ENCODE measurements at places on chromosomes 6 and 20.

- no peak for DNase-seq
Observed at GRCh38 chr6:130306377-130306776, 59.4 kb upstream of the TMEM200A start.

DNA sequence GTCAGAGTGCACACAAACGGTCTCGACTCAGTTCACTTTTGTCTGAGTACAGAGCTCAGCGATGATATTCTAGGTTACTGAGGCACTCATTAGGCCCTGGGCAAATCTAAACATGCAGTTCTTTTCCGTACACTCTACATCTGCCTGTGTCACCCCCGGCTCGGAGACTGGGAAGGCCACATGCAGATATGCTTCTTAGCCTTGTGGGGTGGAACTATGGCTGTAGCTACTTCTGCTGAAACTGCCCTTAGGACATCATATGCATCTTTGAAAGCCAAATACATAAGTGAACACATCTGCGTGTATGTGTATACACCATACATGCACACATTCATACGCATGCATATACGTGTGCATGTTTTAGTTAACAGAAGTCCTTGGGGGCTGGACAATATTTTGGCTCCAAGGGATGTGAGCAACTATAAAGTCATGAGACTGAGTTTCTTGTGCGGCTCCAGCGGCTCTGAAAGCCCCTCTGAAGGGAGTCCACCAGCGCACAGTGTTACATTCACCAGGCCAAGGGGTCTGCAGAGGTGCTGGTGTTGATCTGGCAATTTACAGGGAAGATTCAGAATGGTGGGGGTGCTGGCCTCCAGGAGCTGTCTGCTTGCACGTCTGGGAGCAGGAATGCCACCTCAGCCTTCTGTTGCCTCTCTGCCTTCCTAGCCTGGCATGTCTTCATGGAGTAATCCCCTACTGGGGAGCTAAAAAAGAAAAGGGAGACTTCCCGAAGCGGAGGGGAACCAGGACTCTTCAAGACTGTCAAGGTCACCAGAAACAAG is 31.6 kb downstream of the PSMG4 start:
- no peak for DNase-seq

- DNase-seq, result no peak
Observed at GRCh38 chr6:13404228-13404891, 76.0 kb upstream of the TBC1D7 start.

DNA sequence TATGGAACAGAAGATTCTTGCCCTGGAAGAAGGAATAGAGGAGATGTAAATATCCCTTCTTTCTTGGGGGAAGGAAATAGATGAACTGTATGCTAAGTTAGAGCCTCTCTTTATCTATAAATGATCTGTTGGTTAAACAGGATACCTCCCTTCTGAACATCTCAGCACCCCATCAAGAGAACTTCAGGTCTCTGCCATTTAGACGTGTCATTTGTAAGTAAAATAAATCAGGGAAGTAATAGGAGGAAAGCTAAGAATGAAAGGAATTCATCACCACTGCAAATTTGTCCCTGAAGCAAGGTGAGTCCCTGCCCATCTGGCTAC is 42.5 kb upstream of the TNFAIP3 start:
- no peak for DNase-seq

DNA sequence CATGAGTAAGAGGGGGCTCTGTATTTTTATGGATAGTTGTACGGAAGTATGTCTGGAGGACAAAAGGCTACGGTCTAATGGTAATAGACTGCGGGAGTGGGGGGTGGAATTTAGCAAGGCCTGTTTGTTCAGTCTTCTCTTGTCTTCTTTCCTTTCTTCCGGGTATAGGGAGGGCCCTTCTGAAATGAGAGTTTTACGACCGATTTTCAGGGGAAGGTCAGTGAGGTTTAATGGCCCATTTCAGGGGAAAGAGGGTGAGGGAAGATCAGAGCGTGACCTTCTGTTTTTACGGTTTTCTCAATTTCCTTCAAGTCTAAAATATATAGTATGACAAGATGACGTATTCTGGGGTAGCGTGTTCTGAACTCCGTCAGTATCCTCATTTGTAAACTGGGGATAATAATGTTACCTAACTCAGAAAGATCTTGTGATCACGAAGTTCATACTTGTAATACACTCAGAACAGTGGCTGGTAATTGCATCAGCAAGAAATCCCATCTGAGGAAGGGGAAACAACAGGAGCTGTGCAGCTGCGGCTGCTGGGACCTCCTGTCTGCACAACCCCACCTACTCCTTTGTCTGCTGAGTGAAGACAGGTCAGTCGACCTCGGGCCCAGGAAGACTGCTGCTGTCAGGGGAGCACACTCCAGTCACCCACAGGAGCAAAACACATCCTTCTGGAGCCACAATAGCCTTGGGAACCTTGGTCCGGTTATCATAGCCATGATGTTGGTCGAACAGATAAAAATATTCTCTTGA is 90.4 kb downstream of the MAP3K7 start:
- DNase-seq, result no peak

DNA sequence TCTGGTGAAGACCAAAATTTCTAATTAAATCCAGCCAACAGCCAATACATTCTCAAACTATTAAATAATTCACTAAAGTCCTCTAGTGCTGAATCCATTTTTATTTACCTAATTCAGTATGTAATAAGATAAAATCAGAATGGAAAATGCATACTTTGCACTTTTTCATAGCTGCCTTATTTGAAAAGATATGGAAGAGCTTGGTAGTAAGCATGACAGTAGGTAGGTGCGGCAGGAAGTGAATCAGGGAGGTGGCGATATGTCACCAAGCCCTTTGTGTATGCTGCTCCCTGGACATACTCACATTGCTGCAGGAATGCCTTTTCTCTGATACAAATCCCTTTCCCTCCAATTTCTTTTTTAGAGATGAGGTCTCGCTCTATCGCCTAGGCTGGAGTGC is 10.2 kb upstream of the TGM3 start:
- DNase-seq, result no peak

DNA sequence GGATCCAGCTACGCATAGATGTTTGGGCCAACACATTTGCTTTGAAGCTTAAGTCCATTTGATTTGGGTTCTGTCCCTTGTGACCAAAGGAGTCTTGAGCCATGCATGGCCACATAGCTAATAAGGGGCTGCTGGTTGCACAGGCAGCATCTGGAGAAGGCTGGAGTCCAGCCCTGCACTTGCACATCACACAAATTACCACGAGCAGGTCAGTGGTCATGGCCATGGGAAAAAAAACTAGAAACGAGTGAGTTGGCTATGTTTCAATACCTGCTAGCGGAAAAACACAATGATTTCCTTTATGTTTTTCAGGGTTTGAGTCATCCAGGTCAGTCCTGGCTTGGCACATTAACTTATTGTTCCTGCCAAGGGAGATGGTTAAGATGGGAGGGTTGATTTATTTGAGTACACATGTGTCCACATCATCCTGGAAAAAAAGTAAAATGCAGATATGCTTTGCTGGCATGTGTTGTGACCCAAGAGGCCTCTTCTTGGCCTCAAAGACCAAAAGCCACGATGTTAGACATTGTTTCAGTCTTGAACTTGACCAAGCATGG is 5.6 kb upstream of the STX16 start:
- no peak for DNase-seq

GRCh38 chr20:25749649-25750048 is 53.0 kb upstream of the ZNF337 start:
- DNase-seq, result no peak

- no peak for DNase-seq
Observed at GRCh38 chr20:50969435-50969834, 10.8 kb downstream of the MOCS3 start.

DNA sequence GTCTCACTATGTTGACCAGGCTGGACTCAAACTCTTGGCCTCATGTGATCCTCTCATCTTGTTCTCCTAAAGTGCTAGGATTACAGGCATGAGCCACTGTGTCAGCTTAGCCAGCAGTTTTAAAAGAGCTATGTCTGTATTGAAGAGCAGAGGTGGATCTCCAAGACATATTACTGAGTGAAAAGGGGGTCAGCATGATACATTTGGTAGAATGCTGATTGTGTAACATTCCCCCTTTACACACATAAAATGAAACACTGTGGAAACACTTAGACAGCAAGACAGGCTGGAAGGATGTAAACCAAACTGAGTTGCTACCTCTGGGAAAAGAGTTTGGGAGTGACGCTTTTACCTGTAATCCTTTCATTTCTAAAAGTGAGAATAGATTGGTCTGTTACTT is 1.7 kb upstream of the RIPOR3 start:
- DNase-seq, result no peak

- no peak for DNase-seq
Observed at GRCh38 chr20:58853976-58854637, 1.6 kb downstream of the GNAS start.

GRCh38 chr6:44309092-44309491 is 4.1 kb downstream of the AARS2 start:
- DNase-seq, result no peak

DNA sequence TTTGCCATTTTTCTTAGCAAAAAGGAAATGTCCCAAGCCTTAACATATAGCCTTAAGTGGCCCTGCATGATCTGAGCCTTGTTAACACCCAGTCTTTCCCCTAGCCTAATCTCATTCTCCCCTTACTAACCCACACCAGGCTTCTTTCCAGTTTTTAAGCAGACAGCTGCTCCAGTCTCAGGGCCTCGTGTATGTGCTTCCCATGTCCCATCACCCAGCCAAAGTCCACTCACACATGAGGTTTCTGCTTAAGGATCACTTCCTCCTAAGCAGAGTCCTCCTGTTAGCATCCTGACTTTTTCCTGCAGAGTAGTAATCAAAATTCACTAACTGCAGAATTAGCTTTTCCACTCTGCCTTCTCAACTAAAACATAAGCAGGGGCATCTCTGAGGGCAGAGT is 96.1 kb downstream of the SMLR1 start:
- no peak for DNase-seq

DNA sequence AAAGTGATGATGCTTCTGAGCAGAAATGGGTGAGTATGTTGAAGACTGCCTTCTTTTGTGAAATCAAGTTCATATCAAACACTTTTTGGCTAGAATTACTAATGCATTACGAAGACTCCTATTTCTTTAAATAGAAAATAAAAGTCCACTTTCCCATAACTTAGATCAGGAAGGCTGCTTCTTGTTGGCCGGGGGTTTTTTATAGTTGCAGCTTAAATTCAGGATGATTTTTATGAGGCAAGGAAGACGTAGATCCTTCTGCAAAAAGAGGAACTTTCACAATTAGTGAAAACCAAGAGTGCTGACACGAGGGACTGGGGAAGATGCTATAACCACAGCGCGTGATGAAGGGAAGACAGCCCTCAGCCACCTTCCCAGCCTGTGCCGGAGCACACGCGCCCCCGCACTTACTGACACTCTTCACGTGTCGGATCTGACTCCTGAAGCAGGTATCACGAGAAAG is 206.1 kb upstream of the PRDM1 start:
- DNase-seq, result no peak

DNA sequence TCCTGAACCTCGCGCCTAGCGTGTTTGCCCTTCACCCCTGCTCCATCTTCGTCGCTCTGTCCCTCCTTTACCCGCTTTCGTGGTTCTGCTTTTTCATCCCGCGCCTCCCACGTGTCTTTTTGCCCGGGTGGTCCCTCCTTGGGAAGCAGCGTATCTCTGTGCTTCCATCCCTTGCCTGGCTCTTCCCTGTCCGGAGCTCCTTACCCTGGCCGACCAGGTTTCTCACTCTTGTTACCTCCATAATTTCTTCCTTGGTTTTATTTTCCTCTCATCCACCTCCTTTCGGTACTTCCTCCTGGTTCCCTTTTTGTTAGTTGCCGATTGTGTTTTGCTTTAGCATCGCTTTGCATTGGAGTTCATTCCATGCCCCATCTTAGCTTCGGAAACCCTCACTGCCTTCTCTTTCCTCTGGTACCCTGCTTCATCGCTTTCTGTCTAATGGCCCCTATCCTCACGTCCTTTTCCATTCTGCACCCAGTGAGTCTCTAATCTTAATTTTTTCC is 735 bp downstream of the FAM135A start:
- no peak for DNase-seq

DNA sequence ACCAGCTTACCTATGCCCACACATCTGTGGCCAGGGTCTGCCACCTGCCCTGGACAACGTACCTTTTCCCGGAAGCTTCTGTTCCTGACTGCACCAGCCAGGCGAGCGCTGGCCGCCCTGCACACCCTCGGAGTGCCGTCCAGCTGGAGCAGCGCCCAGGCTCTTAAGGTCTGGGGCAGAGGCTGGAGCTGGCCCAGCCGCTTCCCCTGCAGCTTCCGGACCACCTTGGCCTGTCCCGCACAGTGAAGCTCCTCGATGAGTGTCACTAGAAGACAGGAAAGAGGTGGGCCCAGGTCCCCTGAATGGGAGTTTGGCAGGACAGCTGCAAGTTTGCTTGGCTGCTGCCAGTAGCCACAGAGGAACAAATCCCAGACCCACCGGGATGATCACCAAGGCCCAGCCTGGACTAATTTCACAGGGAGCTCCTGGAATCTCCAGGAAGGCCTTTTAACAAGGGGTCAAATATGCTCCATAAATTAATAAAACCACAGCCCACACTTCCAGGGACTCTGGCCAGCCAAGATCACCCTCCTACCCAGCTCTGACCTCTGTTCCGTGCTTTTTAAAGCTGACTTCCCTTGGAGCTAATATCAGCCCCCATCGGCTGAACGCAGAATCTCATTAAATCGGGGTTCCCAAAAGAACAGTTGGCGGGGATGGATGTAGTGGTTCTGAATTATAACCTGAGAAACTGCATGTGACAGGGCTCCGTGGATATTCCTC is 82.3 kb downstream of the PTPN1 start:
- no peak for DNase-seq

GRCh38 chr6:31732029-31732428 is 2.9 kb upstream of the DDAH2 start:
- DNase-seq, result no peak

DNA sequence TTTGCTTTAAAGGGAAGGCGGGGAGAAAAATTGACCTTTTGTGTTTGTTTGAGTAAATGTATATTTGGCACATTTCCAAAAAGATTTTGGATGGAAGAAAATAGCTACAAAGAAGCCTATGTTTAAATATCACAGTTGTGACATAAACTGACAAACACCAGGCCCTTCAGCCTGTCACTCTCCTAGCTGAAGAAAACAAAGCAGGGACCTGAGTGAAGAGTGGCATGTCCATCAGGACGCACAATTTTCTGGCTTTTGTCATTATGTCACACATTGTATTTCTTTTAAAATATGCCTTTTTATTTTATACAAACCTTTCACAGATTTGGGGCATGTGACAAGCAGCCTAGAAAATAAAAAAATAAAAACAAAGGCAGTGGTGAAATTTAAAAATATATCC is 241.2 kb downstream of the OGFRL1 start:
- no peak for DNase-seq

GRCh38 chr6:142241061-142241460 is 60.7 kb upstream of the ADGRG6 start:
- no peak for DNase-seq

GRCh38 chr6:1622220-1622850 is 12.6 kb downstream of the FOXC1 start:
- DNase-seq, result no peak

- no peak for DNase-seq
Observed at GRCh38 chr6:138592749-138593123, 93.4 kb upstream of the NHSL1 start.

GRCh38 chr20:48684501-48685041 is 143.2 kb downstream of the PREX1 start:
- DNase-seq, result no peak

All from activated T-helper 9 cell treated with anti-CD3 and anti-CD28 coated beads, Interleukin-2, amount 50 U/mL, for 16 hours (primary cell).